ENCODE measurements at places on chromosomes 3 and 15.

DNA sequence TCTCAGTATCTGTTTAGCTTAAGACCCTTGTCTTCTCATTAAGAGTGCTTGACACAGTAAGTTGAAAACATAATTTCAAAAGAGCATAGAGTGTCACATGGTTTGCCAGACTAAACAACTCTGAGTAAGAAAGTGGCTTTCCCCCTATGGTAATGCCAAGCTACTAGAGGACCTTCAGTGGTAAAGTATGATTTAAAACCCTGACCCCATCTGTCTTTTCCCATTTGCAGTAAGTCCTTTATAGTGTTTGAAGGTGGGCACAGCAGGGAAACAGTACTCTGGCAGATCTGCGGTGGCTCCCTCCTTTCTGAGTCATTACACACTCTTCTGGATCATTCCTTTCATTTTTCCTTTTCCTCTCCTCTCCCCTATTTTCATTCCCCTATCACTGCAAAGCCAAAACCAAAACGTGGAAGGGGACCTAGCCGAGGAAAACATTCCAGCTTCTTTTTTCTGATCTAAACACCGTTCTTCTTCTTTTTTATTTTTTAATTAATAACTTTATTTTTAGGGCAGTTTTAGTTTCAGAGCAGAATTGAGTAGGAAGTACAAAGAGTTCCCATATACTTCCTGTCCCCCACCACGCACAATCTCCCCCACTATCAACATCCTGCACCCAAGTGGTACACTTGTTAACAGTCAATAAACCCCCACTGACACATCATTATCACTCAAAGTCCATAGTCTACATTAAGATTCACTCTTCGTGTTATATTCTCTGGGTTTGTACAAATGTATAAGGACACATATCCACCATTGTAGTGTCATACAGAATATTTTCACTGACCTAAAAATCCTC is 74.7 kb downstream of the PPARG start:
- no peak for DNase-seq

GRCh38 chr3:55343486-55344357 is 143.4 kb downstream of the WNT5A start:
- DNase-seq: no peak

DNA sequence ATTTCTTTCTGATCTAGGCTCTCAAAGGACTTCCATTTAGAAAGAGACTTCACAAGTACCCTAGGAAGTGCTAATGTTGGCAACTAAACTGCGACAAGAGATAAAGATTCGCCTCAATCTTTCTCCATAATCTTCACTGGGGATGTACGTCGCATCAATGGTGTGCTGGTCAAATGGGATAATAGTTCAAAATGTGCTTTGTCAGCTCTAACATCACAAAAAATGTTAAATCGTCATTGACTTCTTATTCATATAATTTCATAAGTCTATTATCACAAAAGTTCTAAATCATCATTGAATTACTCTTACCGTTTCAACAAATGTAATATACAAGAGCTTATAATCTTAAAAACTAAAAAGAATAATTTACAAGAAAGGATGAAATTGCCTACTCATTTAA is 727.7 kb downstream of the ROBO1 start:
- no peak for DNase-seq

GRCh38 chr3:194296454-194297263 is 54.5 kb downstream of the CPN2 start:
- DNase-seq: no peak

GRCh38 chr3:112477891-112478290 is 21.4 kb downstream of the BTLA start:
- DNase-seq: no peak

DNA sequence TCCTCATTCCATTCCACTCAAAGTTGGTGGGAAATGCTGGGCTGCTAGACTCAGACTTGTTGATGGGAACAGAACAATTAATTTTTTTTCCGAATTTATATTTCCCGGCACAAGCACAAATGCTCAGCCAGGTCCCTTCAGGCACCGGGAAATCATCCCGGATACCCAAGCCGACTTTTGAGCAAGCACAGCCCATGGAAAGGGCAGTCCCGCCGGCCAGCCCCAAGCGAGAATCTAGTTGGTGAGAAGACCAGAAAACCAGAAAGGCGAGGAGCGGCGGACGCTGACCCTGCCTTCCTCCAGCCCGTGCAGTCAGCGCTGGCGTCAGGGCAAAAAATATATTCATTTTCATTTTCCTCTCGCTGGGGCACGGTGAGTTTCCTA is 763 bp upstream of the ZIC4 start:
- DNase-seq: no peak

GRCh38 chr3:150407808-150408220 is 284 bp upstream of the TSC22D2 start:
- no peak for DNase-seq

GRCh38 chr15:42849836-42850235 is 70.7 kb downstream of the TTBK2 start:
- DNase-seq: no peak

- DNase-seq: no peak
Observed at GRCh38 chr15:89423981-89424380, 72.4 kb downstream of the RHCG start.

- no peak for DNase-seq
Observed at GRCh38 chr15:93138681-93139250, 49.8 kb upstream of the RGMA start.

DNA sequence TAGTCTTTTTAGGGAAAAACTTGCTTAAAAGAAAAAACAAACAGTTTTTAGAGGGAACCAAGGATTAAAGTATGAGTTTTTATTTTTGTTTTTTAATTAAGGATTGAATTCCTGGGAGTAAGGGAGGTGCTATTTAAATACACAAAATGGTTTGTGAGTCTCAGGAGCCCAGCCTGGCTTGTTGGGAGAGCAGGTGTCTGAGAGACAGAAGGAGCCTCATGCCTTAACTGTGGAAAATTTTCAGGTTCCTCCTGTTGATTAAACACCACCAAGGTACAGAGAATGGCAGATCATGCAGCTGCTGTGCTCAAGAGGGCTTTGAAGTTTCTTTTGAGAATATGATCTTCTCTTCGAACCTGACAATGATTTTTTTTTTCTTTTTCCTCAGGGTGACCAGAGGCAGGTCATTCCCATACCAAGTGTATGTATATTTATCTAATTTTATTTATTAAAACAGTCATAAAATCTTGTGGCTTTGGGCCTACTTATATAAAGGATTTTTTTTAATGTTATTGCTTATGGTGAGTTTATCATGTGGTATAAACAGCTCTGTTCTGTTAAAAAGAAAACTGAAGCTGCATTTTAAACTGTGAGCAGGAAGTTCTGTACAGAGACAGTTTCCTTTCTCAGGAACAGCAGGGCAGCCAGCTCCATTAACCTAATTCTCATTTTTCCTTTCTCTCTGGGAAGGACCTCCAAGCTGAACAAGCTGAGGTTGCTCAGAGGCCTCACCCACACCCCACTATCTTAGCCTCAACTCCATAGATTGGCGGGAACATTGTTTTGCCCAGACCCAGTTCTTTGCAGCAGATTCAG is 33.7 kb upstream of the VILL start:
- DNase-seq: no peak

- DNase-seq: no peak
Observed at GRCh38 chr3:42180901-42181300, 85.1 kb downstream of the CCK start.

DNA sequence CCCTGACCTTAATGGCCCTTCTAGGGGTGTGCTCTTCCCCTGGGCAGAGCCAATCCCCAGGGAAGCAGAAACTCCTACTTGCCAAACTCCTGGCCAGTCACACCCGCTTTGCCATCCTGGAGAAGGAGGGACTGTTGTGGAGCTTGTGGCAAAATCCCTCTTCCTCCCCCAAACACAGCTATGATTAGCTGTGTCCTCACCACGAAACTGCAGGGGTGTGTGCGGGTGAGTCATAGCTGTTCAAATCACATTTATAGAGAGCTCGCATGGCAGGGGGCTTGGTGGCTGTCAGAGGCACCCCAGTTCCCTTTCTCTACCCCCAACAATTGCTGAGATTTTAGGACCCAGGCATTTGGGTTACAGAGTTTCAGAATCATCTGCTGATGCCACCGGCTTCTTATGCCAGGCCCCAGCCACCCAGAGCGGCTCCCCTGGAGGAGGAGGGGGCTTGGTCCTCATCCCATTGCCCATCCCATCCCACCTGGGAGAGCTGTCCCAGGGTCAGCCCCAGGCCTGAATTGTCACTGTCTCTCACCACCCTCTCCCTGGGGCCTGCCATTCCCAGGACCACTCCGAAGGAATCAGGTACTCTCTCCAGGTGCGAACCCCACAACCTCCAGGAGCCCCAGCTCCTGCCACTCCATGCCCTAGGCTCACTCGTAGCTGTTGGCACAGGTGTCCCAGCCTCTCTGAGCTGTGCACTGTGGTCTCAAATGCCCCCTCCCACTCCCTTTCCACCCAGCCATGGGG is 28.8 kb upstream of the MAGEF1 start:
- no peak for DNase-seq

DNA sequence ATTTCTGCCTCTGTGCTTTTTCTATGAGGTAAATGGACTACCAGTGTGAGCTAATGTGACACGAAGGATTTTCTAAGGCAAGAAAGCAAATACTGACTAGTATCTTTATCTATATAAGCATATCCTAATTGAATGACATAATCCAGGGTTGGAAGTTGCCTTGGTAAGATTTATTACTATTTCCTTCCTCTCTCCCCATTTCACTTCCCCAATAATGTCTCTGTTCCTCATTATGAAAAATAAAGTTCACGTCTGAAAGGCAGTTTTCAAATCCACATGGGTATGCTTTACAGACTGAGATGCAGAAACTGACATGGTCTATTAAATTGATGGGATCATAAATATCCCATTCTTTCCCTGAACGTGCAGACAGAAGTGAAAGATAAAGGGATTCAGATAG is 86.0 kb downstream of the DTWD1 start:
- DNase-seq: no peak

- DNase-seq: no peak
Observed at GRCh38 chr3:133301731-133302130, 98.1 kb upstream of the BFSP2 start.

DNA sequence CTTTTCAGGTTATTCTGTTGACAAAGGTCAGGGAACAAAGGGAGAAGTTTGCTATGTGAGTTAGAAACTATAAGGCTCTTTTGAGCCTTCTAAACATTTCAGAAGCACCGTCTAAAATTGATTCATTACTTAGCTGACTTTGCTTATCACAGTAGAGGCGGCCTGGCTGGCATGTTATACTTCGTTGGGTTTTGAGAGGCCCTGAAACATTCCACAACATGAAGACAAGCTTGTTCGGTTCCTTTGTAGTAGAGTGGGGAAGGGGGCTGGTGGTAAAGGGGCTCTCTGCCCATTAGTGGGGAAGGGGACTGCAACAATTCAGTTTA is 23.6 kb downstream of the ZBTB38 start:
- no peak for DNase-seq

DNA sequence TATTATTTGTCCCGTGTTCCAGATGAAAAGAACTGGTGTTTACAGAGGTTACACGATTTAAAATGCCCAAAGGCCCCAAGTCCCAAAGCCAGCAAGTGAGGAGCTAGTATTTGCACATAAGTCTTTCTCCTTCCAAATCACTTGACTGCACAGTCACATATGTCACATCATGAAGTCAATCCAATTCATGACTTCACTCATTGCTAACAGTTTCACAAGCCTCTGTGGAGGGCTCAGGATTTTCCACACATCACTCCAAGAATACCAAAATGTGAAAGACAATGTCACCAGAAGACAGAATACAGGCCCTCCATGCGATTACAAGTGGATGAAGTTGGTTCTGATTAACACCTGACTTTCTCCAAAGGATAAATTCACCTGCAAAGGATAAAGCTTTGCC is 283.1 kb upstream of the UBE2E2 start:
- no peak for DNase-seq

DNA sequence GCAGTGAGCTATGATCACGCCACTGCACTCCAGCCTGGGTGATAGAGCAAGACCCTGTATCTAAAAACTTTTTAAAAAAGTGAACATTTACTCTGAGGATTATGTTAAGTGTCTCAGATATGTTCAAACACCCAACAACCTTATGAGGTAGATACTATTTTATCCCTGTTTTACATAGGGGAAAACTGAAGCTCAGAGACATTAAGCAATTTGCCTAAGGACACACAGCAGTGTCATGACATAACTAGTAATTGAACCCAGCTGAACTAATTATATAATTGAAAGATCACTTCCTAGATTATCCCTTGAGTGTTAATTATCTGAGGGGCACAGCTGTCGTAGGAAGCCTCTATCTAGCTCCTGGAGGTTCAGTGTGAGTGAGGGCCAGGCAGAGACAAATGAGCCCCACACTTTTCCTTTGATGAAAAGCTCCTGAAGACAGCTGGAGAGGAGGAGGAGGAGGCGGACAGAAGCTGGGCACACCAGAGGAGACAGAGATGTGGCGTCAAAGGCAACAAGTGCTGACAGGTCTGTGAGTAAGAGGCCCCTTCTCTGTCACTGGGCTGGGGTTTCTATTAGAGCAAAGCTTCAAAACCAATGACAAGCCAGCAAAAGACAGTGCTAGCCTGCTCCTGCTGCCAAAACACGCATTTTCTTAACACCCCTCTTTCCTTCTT is 20.5 kb downstream of the TRH start:
- DNase-seq: no peak

DNA sequence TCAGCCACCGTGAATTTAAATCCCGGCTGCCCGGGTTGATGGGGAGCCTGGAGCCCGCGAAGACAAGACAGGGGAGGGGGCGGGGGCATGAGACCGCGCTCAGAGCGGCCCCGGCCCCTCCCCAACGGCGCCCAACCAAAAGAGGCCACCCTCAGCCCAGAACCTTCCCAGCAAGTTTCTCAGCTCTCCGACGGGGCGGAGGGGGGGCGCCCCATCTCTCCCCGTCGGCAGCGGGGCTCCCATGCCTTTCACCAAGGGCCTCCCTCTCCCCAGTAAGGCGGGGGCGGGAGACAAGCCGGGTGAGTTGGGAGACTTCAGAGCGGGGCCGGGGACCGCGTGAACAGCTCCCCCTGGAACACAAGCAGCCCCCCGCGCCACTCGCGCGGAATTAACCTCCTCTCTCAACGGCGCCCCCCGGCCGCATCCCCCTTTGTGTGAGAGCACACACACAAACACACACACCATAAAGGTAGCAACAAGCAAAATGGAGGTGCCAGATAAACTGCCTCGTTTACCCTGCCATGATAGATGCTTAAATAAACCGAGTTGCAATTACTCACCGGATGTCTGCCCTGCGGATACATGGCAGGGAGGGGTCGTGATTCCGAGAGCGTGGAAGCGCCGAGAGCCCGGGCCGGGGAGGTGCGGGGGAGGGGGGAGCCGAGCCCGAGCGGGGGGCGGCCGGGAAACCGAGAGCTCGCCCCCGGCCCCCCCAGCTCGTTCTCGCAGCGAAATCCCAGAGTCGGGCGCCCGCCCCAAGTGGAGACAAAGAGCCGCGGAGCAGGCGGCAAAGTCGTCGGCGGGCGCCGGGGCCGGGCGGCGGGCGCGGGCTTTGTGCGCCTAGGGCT is 1.3 kb downstream of the TLE3 start:
- peak; percentile 45 for DNase-seq
